WTC11 (cell line): ENCODE measurements at places on chromosomes 1 and 21. TPM values are rescaled to one million over a fixed set of nuclear protein-coding genes. Genes with fewer than 3 reads are reported as not detected.
A peak's percentile ranks its signal among the peaks of the same experiment; 100 is the strongest.

DNA sequence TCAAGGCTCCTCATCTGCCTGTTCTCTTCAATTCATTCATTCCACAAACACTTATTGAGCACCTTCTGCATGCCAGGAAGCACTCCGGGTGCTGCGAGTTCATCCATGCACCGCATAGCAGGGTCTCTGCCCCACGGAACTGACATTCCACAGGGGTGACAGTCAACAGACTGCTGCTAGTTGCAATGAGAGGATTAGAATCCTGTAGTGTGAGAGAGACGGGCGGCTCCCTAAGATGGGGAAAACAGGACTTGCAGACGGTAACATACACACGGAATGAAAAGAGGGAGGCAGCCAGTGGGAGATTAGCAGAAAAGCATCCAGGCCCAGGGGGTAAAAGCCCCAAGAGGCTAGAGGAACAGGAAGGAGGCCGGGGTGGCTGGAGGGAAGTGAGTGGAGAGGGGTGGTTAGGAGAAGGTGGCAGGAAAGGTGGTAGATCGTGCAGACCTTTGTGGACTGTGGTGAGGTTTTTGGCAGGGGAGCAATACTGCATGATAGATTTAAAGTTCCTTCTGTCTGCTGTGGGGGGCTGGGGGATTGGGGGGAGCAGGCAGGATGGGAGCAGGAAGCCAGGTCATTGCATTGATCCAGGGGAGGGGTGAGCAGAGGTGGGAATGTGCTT lies 6.6 kb downstream of the TNFRSF8 start:
- peaks cover 47% of the 10 kb centered on the region for H3K4me1 ChIP-seq
- peak overlapping the region; percentile 94 for H3K27ac ChIP-seq
- H3K4me3 ChIP-seq = no peak overlapping the region; the same call in 1 of the 2 replicates
- peaks cover 3% of the 10 kb centered on the region for H3K36me3 ChIP-seq
- no peaks in the 10 kb centered on the region; the same call in 1 of the 2 replicates for H3K27me3 ChIP-seq

- no peak overlapping the region for H3K4me3 ChIP-seq
- DNase-seq = no peak
- no peaks in the 10 kb centered on the region; the same call in 1 of the 2 replicates for H3K27me3 ChIP-seq
- no peaks in the 10 kb centered on the region for H3K36me3 ChIP-seq
- no peak overlapping the region for H3K27ac ChIP-seq
- H3K4me1 ChIP-seq = peaks cover 15% of the 10 kb centered on the region
These were observed 110.9 kb downstream of the TOMM20 start for GRCh38 chr1:235017719-235018118.

DNA sequence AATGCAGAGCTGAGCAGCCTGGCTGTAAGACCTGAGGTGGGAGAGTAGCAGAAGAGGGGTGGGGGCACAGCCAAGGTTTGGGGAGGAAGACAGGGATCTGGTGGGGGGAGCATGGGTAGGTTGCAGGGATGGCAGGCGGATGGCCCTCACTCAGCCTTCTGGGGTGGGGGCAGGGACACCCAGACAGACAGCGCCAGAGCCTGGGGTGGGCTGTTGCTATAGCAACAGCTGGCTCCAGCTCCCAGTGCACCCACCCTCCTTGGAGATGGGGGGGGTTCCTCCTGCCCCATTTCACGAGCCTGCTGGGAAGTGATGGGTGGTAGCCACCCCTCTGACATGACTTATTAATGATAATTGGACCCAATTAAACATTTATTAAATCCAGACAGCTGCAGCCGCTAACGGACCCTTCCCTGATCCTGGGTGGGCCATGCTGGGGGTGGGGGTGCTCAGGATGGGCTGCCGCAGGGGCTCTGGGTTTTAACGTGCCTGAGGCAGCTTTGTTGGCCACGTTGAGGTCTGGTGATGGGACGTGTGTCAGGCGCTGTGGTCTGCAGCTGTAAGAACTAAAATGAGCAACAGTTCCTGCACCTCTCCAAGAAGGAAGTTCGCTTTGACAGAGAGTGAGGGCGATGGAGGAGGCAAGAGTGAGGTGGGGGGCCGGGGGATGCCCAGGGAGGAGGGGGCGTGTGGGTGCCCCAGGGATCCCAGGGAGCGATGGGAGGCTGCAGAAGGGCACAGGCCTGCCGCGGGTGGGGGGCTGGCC lies 19.4 kb downstream of the AGRN start:
- peak overlapping the region; percentile 58; the same call in 1 of the 2 replicates for H3K4me3 ChIP-seq
- peaks cover 7% of the 10 kb centered on the region; the same call in 1 of the 2 replicates for H3K36me3 ChIP-seq
- H3K4me1 ChIP-seq = peaks cover 5% of the 10 kb centered on the region
- no peak for DNase-seq

GBP7 gene
- total RNA-seq = not detected in 3 replicates

GRCh38 chr1:24540906-24541710 lies 14.8 kb upstream of the NCMAP start:
- no peaks in the 10 kb centered on the region for H3K27me3 ChIP-seq
- H3K27ac ChIP-seq = peak overlapping the region; percentile 57
- no peak for DNase-seq
- no peak overlapping the region for H3K4me3 ChIP-seq

DNA sequence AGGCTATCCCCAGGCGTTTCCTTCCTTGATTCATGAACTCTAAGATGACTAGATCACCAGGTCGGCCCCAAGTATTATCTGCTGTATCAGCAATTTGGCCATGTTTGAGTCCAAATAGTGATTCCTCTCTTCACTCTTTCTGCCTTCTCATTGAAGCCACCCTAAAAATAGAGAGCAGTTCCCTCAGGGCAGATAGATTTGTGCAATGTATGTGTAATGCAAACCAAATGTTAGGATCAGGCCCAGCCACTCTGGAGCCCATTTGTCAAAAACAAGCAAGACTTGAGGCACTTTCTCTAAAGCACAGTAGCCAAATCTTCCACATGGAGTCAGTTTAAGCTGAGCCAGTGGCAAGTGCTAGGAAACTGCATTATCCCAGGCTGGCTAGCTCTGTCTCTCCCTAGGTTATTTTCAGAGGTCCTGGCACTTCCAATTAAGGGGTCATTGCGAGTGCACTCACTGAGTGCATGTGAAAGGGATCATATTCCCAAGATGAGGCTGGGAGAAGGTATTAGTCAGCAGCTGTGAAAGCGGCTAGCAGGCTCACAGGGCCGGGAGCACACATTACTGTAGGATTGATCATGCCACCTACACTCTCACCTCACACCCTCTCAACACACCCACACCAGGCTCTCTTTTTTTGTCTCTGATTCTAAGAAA lies 97.9 kb upstream of the RAB3GAP2 start:
- no peak overlapping the region for H3K4me3 ChIP-seq
- DNase-seq = no peak

DNA sequence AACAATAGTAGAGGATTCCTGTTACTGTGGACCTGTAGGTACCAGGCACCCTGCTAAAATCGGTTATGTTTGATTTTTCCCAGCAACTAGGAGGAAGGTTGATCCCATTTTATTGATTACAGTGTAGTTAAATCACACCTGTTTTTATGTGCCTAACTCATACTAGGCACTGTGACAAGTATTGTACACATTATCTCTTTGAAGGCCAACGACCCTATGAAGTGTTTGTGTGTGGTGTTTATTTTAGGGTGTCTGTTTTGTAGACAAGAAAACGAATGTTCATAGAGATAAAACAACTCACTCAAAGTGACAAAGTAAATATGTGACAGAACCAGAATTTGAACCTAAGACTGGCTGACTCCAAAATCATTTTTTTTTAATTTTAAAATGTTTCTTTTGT lies 49.5 kb downstream of the FGGY start:
- peaks cover 4% of the 10 kb centered on the region; the same call in 1 of the 2 replicates for H3K36me3 ChIP-seq
- no peaks in the 10 kb centered on the region; the same call in 1 of the 2 replicates for H3K27me3 ChIP-seq
- no peak overlapping the region for H3K27ac ChIP-seq
- H3K4me1 ChIP-seq = no peaks in the 10 kb centered on the region
- DNase-seq = no peak

MAN1C1 gene
- total RNA-seq = 10.4 to 16.8 TPM (median 12.2 TPM) in 3 replicates

NHLH1 gene
- total RNA-seq = 0.69 to 0.70 TPM (median 0.69 TPM) in 3 replicates

GRCh38 chr21:38211321-38211720 lies 45.5 kb upstream of the KCNJ15 start:
- no peak overlapping the region for H3K4me3 ChIP-seq
- no peak for DNase-seq
- H3K4me1 ChIP-seq = no peaks in the 10 kb centered on the region
- peaks cover 11% of the 10 kb centered on the region for H3K36me3 ChIP-seq

TBX15 gene
- 0.07 to 0.11 TPM (median 0.09 TPM) in 3 replicates for total RNA-seq

- H3K27me3 ChIP-seq = no peaks in the 10 kb centered on the region
- no peak overlapping the region for H3K4me3 ChIP-seq
These were observed 9.2 kb downstream of the PTPRF start for GRCh38 chr1:43539726-43540434.

GRCh38 chr1:172429331-172430127 lies 9.0 kb downstream of the C1orf105 start:
- peaks cover 20% of the 10 kb centered on the region for H3K4me1 ChIP-seq
- no peak overlapping the region for H3K27ac ChIP-seq
- peak; percentile 16 for DNase-seq
- H3K4me3 ChIP-seq = no peak overlapping the region
- no peaks in the 10 kb centered on the region for H3K36me3 ChIP-seq

GRCh38 chr1:186532466-186532865 lies 71.6 kb upstream of the PDC start:
- no peaks in the 10 kb centered on the region for H3K27me3 ChIP-seq
- H3K27ac ChIP-seq = no peak overlapping the region
- no peaks in the 10 kb centered on the region for H3K36me3 ChIP-seq
- H3K4me1 ChIP-seq = no peaks in the 10 kb centered on the region
- DNase-seq = no peak

RBM11 gene
- 2.9 to 4.4 TPM (median 3.9 TPM) in 3 replicates for total RNA-seq

GRCh38 chr1:84803604-84804003 lies 89.4 kb downstream of the LPAR3 start:
- H3K27ac ChIP-seq = no peak overlapping the region
- H3K27me3 ChIP-seq = no peaks in the 10 kb centered on the region
- H3K4me3 ChIP-seq = no peak overlapping the region
- H3K36me3 ChIP-seq = no peaks in the 10 kb centered on the region
- H3K4me1 ChIP-seq = no peaks in the 10 kb centered on the region

DNA sequence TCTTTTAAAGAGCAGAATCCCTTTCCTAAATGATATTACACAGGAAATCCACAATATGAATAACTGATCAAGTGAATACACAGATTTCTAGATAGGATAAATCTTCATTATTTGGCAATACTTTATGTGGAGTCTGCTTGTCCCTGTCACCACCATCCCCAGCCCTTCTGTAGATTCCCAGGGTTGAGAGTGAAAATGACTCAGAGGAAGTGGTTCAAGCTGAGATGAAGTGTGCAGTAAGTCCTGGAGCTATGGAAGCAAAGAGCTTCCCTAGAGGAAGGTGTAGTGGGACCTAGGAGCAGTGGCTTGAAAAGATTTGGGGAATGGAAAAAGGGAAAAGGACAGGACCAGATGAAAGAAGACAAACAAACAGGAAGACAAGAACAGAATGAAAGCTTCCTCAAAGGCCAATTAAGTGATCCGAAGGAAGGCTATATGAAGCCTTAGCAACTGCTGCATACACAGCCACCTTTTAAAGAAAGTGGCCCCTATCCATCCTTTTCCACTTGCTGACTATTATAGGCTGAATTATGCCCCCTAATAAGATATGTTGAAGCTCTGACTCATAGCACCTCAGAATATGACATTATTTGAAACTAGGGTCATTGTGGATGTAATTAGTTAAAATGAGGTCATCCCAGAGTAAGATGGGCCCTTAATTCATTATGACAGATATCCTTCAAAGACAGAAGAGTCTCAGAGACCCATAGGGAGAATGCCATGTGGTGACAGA lies 96.5 kb upstream of the CAMK1G start:
- H3K4me1 ChIP-seq = peaks cover 19% of the 10 kb centered on the region
- peaks cover 2% of the 10 kb centered on the region; the same call in 1 of the 2 replicates for H3K27me3 ChIP-seq
- DNase-seq = no peak

GRCh38 chr1:151992303-151993083 lies 1.2 kb downstream of the S100A10 start:
- H3K36me3 ChIP-seq = no peaks in the 10 kb centered on the region
- H3K4me3 ChIP-seq = peak overlapping the region; percentile 93
- DNase-seq = peak; percentile 59
- peaks cover 58% of the 10 kb centered on the region for H3K4me1 ChIP-seq

DNA sequence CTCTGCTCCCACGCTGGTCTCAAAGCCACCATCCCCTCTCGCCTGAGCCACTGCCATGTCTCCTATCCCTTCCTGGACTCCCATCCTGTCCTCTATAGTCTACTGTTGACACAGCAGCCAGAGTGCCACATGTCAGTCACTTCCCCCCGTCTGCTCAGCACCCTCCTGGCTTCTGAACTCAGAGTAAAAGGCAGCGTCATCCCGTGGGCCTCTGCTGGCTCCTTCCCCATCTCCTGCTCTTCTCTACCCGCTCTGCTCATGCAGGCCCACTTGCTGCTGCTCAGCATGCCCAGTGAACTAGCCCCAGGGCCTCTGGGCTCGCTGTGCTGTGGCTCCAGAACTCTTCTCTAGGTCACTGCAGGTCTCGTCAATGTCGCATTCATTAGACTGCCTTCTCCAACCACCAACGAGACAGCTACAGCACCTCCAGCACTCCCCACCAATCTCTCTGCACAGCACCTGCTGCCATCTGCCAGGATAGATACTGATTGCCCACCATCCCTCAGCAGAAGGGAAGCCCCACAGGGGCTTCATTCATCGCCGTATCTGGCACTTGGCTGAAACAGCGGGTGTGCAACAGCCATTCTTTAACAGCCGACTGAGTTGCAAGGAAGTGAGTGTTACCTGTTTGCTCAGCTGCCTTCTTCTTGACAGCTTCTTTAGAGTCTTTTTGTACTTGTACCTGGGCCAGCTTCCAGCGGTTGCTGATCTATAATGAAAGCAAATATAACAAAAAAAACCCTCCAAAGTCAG lies 11.8 kb upstream of the SRM start:
- H3K36me3 ChIP-seq = peaks cover 82% of the 10 kb centered on the region
- no peak for DNase-seq
- no peak overlapping the region for H3K4me3 ChIP-seq
- H3K4me1 ChIP-seq = peaks cover 5% of the 10 kb centered on the region
- H3K27me3 ChIP-seq = no peaks in the 10 kb centered on the region
- peak overlapping the region; percentile 64; the same call in 1 of the 2 replicates for H3K27ac ChIP-seq

DNA sequence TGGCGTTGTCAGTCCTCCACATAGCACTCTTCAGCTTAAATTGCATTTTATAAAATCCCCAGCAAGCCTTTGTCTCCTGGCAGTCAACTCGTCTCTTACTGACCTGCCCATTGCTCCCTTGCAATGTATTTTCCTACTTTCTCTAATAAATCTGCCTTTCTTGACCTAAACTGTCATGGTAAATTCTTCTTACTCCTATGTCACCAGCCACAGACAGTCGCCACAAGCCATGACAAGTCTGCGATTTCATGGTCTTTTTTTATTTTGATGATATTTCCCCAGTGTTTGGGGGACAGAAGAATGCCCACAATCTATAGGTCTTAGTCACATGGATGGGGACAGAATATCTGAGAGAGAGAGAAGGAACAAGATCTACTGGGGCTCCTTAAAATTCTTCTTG lies 8.4 kb downstream of the IFNAR2 start:
- no peak for DNase-seq
- H3K36me3 ChIP-seq = peaks cover 53% of the 10 kb centered on the region
- peaks cover 4% of the 10 kb centered on the region; the same call in 1 of the 2 replicates for H3K27me3 ChIP-seq
- H3K27ac ChIP-seq = no peak overlapping the region

HPDL gene
- total RNA-seq = 24.9 to 44.0 TPM (median 27.8 TPM) in 3 replicates

NFASC gene
- total RNA-seq = 20.1 to 22.3 TPM (median 21.0 TPM) in 3 replicates

WDR47 gene
- total RNA-seq = 6.9 to 8.0 TPM (median 7.0 TPM) in 3 replicates

GRCh38 chr1:154352581-154353459 lies 27.5 kb downstream of the ATP8B2 start:
- peak overlapping the region; percentile 87 for H3K4me3 ChIP-seq
- peaks cover 13% of the 10 kb centered on the region for H3K4me1 ChIP-seq
- peaks cover 18% of the 10 kb centered on the region for H3K36me3 ChIP-seq
- H3K27me3 ChIP-seq = peaks cover 22% of the 10 kb centered on the region
- H3K27ac ChIP-seq = no peak overlapping the region; the same call in none of the 2 replicates
- DNase-seq = peak; percentile 73

- H3K4me3 ChIP-seq = no peak overlapping the region
- H3K4me1 ChIP-seq = peaks cover 10% of the 10 kb centered on the region
- no peak for DNase-seq
- H3K36me3 ChIP-seq = peaks cover 10% of the 10 kb centered on the region
- no peak overlapping the region for H3K27ac ChIP-seq
These were observed 59.6 kb downstream of the VPS26C start for GRCh38 chr21:37207441-37208009.
